Stimulated activated CD4-positive, alpha-beta T cell treated with anti-CD3 and anti-CD28 coated beads, Interleukin-1b, Interleukin-23, amount 100 ng/mL, for 48 hours (primary cell): ENCODE measurements at places on chromosomes 2 and 18.
A peak's percentile ranks its signal among the peaks of the same experiment; 100 is the strongest.

- DNase-seq, result peak; percentile 82
Measured at GRCh38 chr2:190534310-190535120, at the start of gene NEMP2. TSS of gene NEMP2 (minus strand) at chr2:190534722. CDS start at chr2:190534655, 67 bp downstream.

DNA sequence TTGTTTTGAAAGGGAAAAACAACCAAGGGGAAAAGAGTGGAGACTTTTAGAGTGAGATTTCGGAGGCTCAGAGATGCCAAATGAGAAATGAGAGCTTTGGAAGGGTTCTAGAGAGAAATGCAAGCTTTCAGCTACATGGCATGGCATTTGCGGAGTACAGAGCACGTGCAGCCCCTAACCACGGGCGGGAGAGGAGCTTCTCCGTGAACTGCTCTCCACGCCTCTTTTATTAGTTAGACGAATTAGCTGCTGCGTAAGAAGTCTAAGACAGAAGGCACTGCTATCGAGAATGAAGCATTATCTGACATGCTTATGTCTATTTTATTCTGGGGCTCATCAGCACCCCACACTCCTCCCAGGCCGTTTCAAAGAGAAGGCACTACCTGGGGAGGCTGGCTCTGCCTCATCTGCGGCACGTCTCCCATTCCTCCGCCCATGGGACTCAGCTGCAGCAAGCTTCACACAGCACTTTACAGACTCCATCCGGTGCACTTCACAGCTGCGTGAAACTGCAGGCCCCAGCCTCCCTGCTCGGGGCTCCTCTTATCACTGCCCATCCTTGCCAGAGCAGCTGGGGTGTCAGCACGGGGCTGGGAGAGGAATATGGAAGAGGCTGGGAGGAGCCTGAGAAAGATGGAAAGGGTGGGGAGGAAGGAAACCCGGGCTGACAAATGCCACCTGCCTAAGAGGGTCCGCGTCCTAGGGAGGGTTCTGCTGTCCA is 207.3 kb upstream of the APCDD1 start:
- no peak for DNase-seq

DNA sequence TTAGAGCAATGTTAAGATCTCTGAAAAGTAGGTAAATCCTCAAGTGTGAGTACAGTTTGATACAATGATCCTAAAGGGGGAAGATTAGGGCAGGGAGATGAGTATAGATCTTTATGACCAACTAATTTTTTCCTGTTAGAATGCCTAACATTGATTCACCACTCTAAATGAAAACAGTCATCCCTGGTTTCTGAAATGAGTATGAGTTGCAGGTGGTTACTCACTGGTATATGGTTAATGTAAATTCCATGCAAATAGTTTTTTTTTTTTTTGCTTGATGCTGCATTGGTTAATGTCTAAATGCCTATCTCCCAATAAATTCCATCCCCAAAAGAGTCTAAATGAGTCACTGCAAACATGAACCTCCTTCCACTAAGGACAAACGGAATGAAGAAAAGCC is 55.0 kb upstream of the SERPINB2 start:
- no peak for DNase-seq

DNA sequence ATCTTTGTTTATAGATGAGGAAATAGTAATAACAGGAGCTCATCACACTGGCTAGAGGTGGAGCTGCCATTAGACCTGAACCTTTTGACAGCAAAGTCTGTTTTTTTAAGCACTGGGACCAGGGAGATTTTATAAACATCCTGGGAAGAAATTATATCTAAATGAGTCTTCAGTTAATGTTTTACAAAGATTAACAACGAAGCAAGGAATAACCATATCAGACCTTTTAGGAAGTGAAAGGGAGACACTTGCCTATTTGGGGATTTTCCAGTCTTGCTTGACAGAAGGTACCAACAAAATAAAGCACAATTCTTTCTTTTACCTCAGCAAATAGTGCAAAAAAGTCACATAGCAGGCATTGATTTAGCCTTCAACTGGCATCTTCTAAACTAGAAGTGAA is 777.0 kb downstream of the CPS1 start:
- no peak for DNase-seq
